ENCODE measurements at places on chromosomes 11 and 22.

DNA sequence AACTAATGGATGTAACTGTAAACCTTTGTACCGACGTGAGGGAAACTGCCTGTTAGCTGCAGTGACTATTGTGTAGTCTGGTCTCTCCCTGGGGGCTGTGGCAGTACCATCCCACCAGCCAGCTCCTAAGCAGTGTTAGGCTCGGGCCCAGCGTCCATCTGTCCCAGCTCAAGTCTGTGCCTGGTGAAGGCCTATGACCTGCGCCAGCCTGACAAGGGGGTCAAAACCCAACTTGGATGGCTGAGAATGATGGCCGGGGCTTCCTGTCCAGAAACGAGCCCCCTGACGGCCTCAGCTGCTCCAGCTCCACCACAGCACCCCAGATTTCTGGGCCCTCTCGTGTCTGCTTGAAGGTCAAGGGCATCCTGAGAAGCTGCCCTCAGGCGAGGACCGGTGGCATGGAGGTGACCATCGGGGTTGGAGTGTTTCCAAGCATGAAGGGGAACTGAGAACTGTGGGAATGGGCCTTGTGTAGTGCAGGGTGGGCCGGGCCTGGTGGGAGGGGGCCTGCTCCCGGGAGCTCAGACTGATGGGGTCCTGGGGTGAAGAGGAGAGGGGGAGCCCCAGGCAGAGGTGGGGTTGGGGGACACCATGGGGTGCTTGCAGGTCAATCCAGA lies 14.3 kb upstream of the SPI1 start:
- peak; percentile 32 for DNase-seq

- DNase-seq = no peak
Observed at GRCh38 chr22:50031189-50032091, 18.9 kb upstream of the IL17REL start.

GRCh38 chr11:95324826-95325225 lies 93.8 kb upstream of the SESN3 start:
- DNase-seq = no peak

DNA sequence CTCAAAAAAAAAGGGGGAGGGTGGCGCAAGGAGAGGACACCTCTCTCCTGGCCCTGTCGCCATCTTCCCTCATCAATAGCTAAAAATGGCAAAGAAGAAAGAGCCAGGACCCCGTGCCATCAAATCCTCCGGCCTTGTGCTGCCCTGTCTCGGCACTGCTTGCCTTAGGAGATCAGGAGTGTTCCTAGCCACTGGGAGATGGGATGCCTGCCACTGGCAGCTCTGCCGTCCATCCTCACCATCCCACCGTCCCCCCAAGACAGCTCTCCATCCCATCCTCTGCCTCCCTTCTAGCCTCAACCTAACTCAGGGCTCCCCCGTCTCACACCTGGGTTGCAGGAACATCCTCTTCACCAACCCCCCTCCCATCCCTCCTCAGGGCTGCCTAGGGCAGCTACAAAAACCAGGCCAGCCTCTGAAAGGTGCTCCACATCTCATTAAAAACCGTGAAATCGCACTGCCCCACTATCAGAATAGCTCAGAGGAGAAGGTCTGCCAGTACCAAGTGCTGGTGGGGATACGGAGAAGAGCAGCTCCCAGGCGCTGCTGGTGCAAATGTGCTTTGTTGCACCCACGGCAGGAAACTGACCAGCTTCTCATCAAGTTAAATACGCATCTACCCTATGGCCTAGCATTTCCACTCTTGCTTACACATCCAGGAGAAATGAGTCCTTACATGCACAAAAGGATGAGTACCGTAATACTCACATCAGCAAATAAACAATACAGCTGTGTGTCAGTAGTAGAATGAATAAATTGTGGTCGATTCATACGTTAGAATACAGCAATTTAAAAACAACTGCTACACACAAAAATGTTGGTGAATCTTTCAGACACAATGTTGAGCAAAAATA lies 31.7 kb upstream of the GCAT start:
- no peak for DNase-seq

DNA sequence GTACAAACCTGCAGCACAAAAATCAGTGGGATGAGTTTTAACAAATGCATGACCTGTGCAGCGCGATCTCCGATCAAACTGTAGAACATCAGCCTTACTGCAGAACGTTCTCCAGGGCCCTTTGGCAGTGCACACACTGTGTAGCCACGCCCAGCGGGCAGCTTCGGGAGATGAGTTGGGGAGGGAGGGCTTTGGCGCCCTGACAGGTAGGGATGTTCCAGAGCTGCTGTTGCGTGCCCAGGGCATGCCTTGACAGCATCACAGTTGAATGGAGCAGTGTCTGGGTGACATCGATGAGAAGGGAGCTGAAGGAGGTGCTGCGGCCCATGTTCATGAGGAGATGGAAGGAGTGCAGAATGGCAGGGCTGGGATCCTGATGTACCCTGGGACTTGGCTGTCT lies 80.2 kb downstream of the TBC1D22A start:
- no peak for DNase-seq

GRCh38 chr22:46500201-46500600 lies 37.2 kb downstream of the CELSR1 start:
- DNase-seq = no peak

- DNase-seq = no peak
Observed at GRCh38 chr11:69178819-69179482, 23.2 kb downstream of the SMIM38 start.

DNA sequence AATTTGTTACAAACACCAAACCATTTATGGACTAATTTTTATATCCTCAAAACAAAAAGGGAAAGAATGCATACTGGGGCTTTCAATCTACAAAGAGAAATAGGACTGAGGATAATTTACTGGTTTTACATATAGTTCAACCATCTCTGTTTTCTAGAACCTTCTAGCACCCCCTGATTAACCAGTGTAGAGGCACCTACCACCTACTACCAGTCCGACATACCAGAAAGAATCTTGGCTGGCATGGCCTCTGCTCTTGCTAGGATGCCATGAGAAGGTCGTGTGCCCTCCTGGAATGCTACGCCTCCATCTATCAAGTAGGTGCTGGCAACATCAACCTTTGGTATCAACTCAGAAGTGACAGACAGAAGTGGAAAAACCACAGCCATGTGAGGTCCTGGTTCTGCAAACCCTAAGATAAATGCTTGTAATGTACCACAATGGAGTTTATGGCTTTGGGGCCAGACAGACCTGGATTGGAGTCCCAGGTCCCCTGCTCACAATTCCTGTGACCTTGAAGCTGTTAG lies 28.2 kb downstream of the MYH9 start:
- no peak for DNase-seq

- peak; percentile 91 for DNase-seq
Observed at GRCh38 chr11:45899448-45900174, 7.5 kb downstream of the FREY1 start.

DNA sequence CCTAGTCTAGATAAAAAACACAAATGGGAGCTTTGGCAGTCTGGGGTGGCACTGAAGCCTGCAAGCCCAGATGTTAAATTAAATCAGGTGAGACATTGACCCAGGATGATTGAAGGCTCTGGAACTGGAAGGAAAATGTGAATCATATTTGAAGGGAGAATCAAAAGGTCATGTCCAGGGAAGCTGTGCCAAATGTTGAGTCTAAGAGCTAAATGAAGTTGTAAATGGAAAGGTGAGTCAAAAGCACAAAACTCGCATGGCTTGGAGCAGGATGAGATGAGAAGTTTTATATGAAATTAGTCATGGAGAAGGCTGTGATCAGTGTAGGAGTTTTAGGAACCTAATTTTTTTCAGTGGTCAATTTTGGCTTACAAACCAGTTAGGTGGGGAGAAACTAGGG lies 301.1 kb downstream of the BLID start:
- DNase-seq = no peak

DNA sequence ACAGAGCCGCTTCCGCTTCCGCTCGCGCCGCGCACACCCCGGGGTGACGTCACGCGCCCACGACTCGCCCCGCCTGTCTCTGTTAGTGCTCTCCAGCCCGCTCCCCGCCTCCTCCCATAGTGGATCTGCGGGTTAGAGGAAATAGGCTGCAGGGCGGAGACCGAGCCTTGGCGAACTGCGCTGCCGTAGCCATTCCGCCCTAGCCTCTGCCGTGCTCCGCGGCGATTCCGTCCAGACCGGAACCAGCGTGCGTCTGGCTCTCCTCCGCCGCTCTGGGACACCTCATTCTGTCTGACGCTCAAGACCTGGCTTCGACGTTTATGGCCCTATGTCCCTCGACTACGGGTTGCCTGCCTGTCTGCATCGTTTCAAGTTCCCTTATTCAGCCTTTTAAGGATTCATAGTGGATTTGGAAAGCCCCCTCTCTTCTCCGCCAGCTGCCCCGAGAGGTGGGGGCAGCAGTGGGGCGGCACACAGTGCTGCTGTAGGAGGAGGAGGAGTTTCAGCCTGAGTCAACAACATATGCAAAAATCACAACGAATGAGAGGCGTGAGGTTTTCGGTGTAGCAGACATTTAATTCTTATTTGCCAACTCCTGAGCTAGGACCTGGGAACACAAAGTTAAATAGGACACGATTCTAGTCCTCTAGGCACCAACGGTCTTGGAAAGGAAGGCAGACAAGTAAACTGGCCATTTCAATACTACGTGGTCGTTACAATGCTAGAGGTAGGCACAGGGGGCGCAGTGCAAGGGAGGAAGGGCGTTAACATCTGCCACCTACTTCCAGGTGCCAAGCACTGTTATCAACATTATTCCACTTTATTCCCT lies at the start of gene TAF10:
TAF10 (minus strand) TSS at position 4 of the 829 bp plus-strand sequence. CDS start 27 bp downstream, outside the sequence.
- DNase-seq = peak; percentile 86

- no peak for DNase-seq
Observed at GRCh38 chr22:37940698-37941376, 12.6 kb downstream of the C22orf23 start.

DNA sequence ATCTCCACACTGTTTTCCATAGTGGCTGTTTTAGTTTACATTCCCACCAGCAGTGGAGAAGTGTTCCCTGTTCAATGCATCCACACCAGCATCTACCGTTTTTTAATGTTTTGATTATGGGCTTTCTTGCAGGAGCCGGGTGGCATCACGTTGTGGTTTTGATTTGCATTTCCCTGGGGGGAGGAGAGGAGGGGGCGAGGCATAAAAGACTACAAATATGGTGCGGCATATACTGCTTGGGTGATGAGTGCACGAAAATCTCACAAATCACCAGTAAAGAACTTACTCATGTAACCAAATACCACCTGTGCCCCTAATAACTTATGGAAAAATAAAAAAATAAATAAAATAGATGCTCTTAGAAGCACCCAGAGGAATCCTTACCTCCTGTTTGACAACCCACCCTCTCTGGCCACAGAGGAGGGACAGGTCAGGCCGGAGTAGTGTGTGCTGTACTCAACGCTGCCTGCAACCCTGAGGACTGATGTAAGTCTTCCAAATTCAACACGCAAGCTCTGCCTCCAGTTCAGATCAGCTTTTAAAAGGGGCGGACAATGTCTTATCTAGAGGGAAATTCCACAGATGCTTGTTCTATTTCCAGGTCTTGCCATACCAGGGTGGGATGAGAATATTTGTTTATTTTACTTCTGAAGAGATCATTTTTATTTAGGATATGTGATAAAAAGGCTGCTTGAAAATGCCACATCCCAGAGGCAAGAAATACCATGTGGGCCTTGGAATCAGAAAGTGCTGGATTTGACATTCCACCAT lies 329.6 kb upstream of the B3GAT1 start:
- DNase-seq = no peak
